LHCN-M2 (cell line): ENCODE measurements at places on chromosomes 3 and 15.

DNA sequence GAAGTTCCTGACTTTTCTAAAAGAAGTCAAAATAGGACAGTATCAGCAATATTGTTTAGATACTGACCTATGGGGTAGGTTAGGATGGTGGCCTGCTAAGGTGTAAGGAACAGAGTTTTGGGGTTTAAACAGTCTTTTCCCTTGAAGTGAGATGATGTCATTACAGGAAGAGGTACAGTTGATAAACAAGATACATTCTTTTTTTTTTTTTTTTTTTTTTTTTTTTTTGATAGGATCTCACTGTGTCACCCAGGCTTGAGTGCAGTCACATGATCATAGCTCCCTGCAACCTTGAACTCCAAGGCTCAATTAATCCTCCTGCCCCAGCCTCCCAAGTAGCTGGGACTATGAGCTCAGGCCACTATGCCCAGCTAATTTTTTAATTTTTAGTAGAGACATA is 33.3 kb downstream of the SLC25A36 start:
- DNase-seq, result no peak

GRCh38 chr3:140586311-140586710 is 91.6 kb upstream of the TRIM42 start:
- no peak for DNase-seq

DNA sequence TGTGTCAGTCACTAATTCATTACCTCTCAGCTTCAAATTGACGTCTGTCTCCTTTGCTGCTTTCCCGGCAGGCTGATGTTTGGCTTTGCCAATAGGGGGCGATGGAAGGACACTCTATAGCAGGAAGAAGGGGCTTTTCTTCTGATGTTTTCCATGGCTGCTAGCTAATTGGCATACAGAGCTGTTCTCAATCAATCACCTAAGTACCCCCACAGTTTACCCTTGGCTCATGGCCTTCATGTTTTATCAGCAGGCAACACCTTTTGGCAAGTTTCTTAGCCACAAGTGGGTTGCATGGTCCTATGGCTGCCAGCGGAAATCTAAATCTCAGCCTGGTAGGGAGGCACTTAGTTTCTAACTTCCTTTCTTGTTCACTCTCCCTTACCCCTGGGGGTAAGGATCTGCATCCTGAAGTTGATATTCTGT is 45.0 kb downstream of the ESYT3 start:
- DNase-seq, result peak; percentile 46

DNA sequence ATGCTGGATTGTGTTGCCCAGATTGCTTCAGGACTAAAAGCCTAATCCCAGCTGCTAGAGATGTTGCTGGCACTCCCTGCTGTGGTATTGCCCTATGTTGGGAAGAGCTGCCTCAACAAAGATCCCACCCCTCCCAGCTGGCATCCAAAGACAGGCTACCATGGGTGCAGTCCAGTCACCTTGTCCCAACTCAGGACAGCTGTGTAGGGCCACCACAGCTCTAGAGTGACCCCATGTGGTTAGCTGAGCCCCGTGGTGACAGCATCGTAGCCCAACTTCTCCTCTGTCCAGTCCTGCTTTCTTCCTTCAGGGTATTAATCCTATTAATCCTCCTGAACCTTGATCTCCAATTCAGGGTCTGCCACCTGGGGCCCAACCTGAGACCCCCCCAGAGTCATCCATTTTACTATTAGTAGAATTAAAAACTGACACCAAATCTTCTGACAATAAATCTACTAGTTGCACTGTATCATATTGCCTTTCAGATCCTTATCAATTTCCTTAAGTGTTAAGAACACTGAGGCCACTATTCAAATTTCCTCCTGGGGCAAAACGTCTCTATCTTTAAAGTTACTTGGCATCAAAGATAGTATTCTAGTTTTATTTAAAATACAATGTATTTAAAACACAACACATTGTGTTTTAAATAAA is 83.5 kb downstream of the AQP9 start:
- peak; percentile 42 for DNase-seq

GRCh38 chr15:62119227-62119864 is 45.7 kb downstream of the C2CD4B start:
- peak; percentile 95 for DNase-seq

GRCh38 chr3:175200391-175201095 is 341.4 kb downstream of the NAALADL2 start:
- peak; percentile 14 for DNase-seq

- no peak for DNase-seq
Observed at GRCh38 chr3:48928679-48929078, 10.0 kb downstream of the ARIH2 start.

DNA sequence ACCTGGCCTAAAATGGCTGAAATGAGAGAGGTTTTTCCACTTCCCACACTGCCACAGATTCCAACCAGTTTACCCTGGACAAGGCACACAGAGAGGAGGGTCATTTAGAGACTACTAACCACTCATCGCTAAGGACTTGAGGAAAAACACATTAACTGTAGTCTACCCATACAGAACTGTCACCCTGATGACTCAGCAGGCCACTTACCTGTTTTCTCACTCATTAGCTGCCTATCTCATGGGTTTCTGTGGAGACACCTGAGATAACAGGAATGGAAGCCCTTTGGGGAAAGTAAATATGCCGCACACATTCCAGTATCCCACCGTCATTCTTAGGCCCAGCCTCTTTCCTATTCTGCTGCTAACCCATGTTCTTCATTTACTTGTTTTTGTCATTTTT is 50.0 kb downstream of the ABCC5 start:
- DNase-seq, result no peak

DNA sequence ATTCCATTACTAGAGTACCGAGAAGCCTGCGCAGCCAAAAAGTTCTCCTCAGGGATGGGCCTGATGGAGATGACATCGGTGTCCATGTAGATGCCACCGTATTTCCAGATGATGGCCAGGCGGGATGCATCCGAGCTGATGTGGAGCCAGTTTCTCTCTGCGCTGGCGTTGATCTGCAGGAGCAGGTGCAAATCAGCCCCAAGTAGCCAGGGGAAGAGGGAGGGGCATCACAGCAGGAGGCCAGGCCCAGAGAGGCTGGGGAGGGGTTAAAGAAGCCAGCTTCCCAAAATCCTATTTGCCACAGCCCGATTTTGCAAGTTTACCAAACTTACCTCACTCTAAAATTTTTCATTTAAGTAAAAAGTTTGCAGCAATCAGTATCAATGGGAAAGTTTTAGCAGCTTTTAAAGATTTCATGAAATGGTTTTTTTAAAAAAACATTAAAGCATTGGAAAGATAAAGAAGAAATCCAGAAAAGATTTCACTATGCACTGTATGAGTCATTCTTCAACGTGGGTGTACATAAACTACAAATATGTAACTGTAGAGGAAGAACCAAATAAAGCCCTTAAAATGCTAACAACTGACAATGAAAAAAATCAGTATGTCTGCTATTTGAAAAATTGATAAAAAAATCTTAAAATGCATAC is 7.4 kb downstream of the A4GNT start:
- DNase-seq, result peak; percentile 93

GRCh38 chr3:146380046-146380445 is 89.3 kb downstream of the PLSCR2 start:
- DNase-seq, result no peak

DNA sequence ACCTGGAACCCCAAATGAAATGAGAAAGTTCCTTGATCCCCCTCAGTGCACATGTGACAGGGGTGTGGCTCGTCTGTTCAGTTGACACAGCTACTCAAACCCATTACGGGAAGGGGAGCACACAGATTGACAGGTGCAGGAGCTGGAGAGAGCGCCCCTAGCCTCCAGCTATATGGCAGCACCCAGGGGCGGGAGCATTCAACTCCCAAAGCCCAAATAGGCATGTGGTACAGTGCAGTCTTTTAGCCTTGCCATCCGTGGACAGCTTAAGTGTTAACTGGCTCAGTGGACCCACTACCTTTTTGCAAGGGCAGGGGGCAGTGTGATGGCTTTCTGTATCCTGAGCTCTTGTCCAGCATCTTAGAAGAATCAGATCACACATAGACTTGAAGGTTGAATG is 1374.2 kb upstream of the ALCAM start:
- DNase-seq, result no peak

DNA sequence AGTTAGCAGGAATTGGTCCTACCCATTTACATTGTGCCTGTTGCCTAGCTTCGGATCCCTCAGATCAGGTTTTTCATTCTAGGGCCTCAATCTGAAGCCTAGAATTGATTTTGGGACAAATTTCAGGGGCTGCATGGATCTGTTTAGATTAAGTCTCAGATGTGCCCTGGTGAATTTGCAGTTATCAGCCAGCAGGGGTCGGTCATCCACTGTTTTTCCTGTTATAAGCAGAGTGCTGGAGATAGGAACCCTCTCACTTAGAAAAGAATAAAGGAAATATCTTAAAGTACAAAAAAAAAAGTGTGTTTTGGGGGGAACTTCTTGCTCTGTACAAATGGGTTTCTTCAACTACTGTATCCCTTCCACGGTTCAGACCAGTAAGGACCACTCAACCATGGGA is 212.5 kb downstream of the BCHE start:
- peak; percentile 14 for DNase-seq

DNA sequence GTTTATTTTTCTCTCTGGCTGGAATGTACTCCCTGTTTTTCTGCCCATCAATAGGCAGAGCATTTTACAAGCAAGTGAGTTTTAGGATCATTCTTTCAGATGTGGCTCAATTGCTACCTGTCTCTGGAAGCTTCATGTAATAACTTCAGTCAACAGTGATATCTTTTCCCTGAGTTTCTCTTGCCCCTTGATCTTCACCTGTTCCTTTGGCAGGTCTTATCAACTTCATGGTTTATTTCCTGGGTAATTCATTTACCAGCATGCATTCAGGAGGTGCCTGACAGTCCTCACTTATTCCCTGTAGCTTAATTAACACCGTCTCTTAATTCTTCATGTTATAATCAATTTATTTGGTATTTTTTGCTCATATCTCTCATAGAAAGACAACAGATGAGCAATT is 184.8 kb upstream of the CTDSPL start:
- DNase-seq, result no peak

- no peak for DNase-seq
Observed at GRCh38 chr15:97652041-97652440, 308.5 kb upstream of the ARRDC4 start.
